ENCODE measurements at places on chromosomes 1 and 21. TPM values are rescaled to one million over a fixed set of nuclear protein-coding genes. Genes with fewer than 3 reads are reported as not detected.

ZNF362 gene
- total RNA-seq: 7.4 TPM

CNKSR1 gene
- 0.97 TPM for total RNA-seq

PDC gene
- total RNA-seq: not detected

TGFB2 gene
- 0.31 TPM for total RNA-seq

LRRN2 gene
- 0.78 TPM for total RNA-seq

DIRAS3 gene
- total RNA-seq: 0.62 TPM

OR14A2 gene
- not detected for total RNA-seq

TMEM269 gene
- total RNA-seq: 0.07 TPM

LCK gene
- 1.1 TPM for total RNA-seq

- no peaks in the 10 kb centered on the region for H3K36me3 ChIP-seq
- no peak for DNase-seq
- no peaks in the 10 kb centered on the region for H3K27me3 ChIP-seq
- no peak overlapping the region for H3K27ac ChIP-seq
Measured at GRCh38 chr1:77316966-77317365, 35.1 kb downstream of the AK5 start.

DNA sequence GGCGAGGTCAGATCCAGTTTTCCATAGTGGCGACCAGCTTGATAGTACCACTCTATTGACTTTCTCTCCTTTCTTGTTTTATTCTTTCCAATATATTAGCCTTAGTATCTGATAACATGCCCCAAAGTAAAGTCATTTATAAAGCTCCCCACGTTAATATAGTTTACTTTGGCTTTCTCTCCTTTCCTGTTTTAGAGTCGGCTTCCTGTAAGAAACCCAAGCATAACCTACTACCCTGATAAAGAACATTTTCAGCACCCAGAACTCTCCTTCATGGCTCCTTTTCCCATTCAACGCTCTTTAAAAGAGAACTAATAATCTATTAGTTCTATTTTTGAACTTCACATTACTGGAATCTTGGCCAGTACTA is 23.7 kb downstream of the CD1D start:
- H3K27ac ChIP-seq: no peak overlapping the region
- no peaks in the 10 kb centered on the region for H3K4me1 ChIP-seq
- no peaks in the 10 kb centered on the region for H3K27me3 ChIP-seq
- no peak for DNase-seq

DNA sequence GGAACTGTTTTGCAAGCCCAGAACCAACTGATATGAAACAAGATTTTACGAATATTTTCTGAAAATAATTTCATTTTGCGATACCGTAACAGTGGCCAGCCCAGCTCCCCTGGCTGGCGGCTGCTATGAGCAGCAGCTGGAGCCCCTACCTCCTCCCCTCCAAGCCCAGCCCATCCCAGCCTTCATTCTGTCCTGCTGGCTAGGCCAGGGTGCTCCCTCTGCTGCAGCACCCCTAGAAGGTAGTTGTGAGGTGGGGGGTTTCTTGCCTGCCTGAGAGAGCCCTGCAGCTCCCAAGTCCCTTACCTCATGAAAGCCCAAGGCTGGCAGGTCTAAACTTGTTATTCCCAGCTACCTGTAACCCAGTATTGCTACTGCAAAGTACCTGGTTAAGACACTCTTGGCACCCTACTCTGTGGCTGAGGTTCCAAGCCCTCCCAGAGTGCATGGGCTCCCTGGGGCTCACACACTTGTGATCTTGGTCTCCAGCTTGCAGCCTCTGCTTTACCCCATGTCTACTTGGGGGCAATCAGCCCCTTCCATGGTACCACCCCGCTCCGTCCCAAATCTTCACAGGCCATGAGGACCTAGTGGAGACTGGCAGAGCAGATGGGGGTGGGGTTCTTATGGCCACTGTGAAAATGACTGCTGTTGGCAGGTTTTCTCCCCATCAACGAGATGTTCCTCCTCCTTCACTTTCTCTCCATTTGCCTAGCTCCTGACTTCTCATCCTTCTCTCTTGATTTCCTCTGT is 239.8 kb downstream of the TRABD2B start:
- DNase-seq: no peak
- no peaks in the 10 kb centered on the region for H3K27me3 ChIP-seq
- no peak overlapping the region for H3K4me3 ChIP-seq
- H3K27ac ChIP-seq: no peak overlapping the region
- H3K4me1 ChIP-seq: no peaks in the 10 kb centered on the region

DNA sequence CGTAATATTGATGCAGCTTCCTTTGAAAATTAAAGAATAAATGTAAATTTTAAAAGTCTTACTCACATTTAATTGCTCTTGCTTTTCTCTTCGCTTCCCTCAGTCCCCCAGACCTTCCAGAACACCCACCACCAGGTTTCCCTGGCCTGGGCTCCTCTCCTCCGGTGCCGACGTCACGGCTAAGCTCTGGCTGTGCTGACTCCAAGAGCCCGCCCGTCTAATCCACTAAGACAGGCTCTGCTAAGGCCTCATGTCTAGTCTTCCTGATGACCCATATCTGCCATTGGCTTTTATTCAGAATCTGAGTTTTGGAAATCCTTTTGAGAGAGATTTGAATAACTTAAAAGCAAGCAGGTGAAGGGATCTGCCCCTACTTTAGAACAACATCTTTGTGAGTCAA is 53.9 kb upstream of the NADK start:
- no peak overlapping the region for H3K27ac ChIP-seq
- peaks cover 4% of the 10 kb centered on the region for H3K36me3 ChIP-seq
- H3K27me3 ChIP-seq: no peaks in the 10 kb centered on the region
- no peak overlapping the region for H3K4me3 ChIP-seq
- DNase-seq: no peak

- no peaks in the 10 kb centered on the region for H3K27me3 ChIP-seq
- H3K27ac ChIP-seq: peak overlapping the region; percentile 90
- no peaks in the 10 kb centered on the region for H3K4me1 ChIP-seq
- no peak overlapping the region for H3K4me3 ChIP-seq
Measured at GRCh38 chr1:41108696-41109275, 87.3 kb upstream of the SLFNL1 start.

DNA sequence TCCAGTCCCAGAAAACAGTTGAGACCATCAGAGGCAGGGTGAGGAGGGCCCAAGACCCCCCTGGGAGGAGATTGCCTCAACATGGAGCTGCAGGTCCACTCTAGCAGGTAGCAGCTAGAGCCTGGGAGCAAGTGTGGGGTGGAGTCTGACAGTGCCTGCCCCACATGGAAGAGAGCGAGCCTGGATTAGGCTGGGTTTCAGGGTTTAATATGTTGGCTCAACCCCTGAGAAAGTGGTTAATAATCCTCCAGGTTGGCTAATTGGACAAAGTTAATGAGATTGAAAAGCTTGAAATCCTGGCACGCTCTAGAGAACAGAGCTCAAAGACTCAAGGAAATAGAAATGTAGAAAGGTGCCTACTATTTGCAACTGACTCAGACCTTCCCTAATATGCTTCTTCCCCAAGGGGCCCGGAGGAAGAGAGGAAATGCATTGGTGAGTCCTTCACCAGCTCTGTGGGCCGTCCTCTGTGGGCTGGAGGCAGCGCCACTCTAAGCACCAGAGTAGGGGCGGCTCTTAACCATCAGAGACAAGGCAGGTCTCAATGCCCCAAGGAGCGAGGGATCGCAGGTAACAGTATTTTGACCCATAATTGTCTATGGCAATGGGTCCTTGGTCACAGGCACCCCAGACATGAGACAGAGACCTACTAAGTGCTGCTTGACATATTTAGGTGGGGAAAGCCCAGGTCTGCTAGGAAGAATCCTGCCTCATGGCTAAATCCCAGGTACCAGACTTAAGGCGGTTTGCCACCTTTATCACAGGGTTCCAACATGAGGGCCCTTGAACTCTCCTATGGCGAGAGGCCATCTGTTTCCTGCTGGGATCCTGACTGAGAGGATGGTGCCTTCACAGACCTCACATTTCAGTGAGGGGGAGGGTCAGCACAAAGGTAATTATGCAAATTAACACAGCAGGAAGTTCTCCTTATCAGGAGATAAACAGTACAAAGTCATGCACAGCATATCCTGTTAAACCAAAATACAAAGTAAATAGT is 33.8 kb downstream of the RSPH1 start:
- no peaks in the 10 kb centered on the region for H3K36me3 ChIP-seq
- H3K27ac ChIP-seq: peak overlapping the region; percentile 62

- DNase-seq: no peak
- no peaks in the 10 kb centered on the region for H3K4me1 ChIP-seq
- H3K4me3 ChIP-seq: peak overlapping the region; percentile 73
- no peaks in the 10 kb centered on the region for H3K27me3 ChIP-seq
- no peaks in the 10 kb centered on the region for H3K36me3 ChIP-seq
Measured at GRCh38 chr1:86396498-86396890, 371 bp upstream of the ODF2L start.

- no peak overlapping the region for H3K4me3 ChIP-seq
- H3K27me3 ChIP-seq: no peaks in the 10 kb centered on the region
- no peak overlapping the region for H3K27ac ChIP-seq
- no peaks in the 10 kb centered on the region for H3K36me3 ChIP-seq
- no peaks in the 10 kb centered on the region for H3K4me1 ChIP-seq
Measured at GRCh38 chr1:214660900-214661299, 57.9 kb downstream of the CENPF start.

- H3K4me3 ChIP-seq: no peak overlapping the region
- H3K27ac ChIP-seq: no peak overlapping the region
- H3K27me3 ChIP-seq: no peaks in the 10 kb centered on the region
- DNase-seq: no peak
Measured at GRCh38 chr1:14660801-14661200, 62.3 kb downstream of the KAZN start.

DNA sequence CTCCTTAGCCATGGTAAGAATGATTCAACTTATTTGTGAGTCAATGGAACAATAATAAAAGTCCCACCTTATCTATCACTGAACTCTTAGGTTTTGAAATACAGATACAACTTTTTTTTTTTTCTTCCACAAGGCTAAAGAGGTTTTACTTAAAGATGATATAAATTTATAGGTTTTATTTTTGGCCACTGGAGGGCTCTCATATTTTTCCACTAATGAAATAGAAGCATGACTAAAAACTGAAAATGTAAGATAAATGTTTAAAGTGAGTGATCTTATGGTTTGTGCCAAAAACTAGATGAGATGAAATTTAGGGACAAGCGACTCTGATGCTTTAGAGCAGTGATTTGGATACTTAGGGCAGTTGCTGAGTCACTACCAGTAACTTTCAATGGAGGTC is 499.0 kb downstream of the NUF2 start:
- DNase-seq: no peak
- no peak overlapping the region for H3K4me3 ChIP-seq
- H3K27me3 ChIP-seq: no peaks in the 10 kb centered on the region
- no peaks in the 10 kb centered on the region for H3K4me1 ChIP-seq
- H3K36me3 ChIP-seq: no peaks in the 10 kb centered on the region

GRCh38 chr1:58813361-58813760 is 29.5 kb upstream of the JUN start:
- no peak for DNase-seq
- no peak overlapping the region for H3K27ac ChIP-seq
- H3K4me3 ChIP-seq: no peak overlapping the region
- H3K36me3 ChIP-seq: no peaks in the 10 kb centered on the region

- H3K36me3 ChIP-seq: no peaks in the 10 kb centered on the region
- H3K4me1 ChIP-seq: no peaks in the 10 kb centered on the region
- H3K4me3 ChIP-seq: no peak overlapping the region
- no peaks in the 10 kb centered on the region for H3K27me3 ChIP-seq
- H3K27ac ChIP-seq: no peak overlapping the region
Measured at GRCh38 chr1:241730031-241730430, 78.0 kb downstream of the WDR64 start.

DNA sequence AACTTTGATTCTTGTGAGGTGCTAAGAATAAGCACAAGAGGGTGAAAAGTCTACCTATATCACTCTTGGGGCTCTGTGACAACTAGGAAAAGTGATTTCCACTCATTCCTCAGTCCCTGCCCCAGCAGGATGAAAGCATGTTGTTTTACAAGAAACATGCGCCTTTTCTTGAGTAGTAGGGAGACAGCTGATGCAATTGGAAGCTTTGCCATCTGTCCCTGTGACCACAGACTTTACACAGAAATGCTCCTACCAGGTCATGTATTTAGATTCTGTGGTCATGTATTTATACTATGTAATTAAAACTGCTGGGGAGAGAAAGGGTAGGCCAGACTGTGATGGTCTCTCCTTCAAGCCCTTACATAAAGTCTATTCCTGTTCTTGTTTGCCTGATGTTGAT is 445.5 kb downstream of the PTPRC start:
- H3K27me3 ChIP-seq: no peaks in the 10 kb centered on the region
- H3K4me1 ChIP-seq: no peaks in the 10 kb centered on the region
- H3K4me3 ChIP-seq: no peak overlapping the region
- H3K36me3 ChIP-seq: no peaks in the 10 kb centered on the region
- DNase-seq: no peak

GRCh38 chr1:25800703-25801377 is 847 bp downstream of the SELENON start:
- no peaks in the 10 kb centered on the region for H3K36me3 ChIP-seq
- H3K27ac ChIP-seq: no peak overlapping the region
- no peak for DNase-seq

DNA sequence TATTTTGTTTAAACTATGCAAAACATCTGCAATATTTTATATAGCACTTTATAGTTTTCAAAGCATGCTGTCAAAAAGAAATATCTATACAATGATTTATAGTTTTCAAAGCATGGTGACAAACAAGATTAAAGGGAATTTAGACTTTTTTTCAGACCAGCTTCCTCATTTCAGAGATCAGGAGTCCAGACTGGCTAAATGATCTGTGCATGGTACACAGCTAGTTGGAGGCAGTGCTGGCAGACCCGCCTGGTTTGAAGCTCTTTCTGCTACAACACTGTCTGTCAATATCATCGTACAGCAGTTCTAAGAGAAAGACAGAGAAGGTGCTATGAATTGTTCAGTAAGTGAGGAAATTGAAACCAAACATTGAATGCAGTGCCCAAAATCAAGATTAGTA is 479.0 kb downstream of the PTBP2 start:
- no peaks in the 10 kb centered on the region for H3K27me3 ChIP-seq
- H3K4me1 ChIP-seq: no peaks in the 10 kb centered on the region
- no peaks in the 10 kb centered on the region for H3K36me3 ChIP-seq

DNA sequence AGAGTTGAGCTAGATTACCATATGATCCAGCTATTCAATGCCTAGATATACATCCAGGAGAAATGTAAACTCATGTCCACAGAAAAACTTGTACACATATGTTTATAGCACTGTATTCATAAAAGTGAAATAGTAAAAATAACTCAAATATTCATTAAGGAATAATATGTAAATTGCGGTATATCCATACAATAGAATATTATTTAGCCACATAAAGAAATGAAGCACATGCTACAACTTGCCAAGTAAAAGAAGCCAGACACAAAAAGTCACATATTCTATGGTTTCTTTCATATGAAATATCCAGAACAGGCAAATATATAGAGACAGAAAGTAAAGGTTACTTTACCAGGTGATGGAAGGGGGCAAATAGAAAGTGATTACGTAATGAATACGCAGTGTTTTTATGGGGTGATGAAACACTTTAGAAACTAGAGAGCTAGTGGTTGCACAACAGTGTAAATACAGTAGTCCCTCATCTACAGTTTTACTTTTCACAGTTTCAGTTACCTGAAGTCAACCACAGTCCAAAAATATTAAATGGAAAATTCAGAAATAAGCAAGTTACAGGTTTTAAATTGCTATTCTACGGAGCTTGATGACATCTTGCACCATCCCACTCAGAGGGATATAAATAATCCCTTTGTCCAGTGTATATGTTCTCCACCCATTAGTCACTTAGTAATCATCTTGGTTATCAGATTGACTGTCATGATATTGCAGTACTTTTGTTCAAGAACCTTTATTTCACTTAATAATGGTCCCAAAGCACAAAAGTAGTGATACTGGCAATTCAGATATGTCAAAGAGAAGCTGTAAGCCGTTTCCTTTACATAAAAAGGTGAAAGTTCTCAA is 62.3 kb downstream of the ZNF644 start:
- H3K27ac ChIP-seq: peak overlapping the region; percentile 43
- H3K4me3 ChIP-seq: no peak overlapping the region
- H3K36me3 ChIP-seq: no peaks in the 10 kb centered on the region
- DNase-seq: no peak

All from right lobe of liver (tissue), 6 donors.